ENCODE measurements at places on chromosomes 12 and 14.
A peak's percentile ranks its signal among the peaks of the same experiment; 100 is the strongest.

DNA sequence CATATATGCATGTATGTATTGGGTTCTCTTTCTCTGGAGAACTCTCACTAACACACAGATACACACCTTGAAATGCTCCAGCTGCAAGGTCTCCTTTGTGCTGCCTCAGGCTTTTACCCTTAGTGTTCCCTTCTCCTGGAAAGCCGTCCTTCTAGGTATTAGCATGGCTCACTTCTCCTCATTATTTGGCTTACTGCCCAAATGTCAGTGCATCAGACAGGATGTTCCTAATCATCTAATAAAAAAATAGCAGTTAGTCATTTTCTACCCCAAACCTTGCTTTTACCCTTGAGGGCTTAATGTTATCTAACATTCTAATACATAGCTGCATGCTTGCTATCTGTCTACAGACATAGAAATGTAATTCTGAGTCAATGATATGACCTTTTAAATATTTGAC, 109.0 kb upstream of the SLC16A7 start:
- DNase-seq, result no peak

GRCh38 chr14:105477660-105478397, 3.2 kb downstream of the CRIP2 start:
- peak; percentile 71 for DNase-seq

DNA sequence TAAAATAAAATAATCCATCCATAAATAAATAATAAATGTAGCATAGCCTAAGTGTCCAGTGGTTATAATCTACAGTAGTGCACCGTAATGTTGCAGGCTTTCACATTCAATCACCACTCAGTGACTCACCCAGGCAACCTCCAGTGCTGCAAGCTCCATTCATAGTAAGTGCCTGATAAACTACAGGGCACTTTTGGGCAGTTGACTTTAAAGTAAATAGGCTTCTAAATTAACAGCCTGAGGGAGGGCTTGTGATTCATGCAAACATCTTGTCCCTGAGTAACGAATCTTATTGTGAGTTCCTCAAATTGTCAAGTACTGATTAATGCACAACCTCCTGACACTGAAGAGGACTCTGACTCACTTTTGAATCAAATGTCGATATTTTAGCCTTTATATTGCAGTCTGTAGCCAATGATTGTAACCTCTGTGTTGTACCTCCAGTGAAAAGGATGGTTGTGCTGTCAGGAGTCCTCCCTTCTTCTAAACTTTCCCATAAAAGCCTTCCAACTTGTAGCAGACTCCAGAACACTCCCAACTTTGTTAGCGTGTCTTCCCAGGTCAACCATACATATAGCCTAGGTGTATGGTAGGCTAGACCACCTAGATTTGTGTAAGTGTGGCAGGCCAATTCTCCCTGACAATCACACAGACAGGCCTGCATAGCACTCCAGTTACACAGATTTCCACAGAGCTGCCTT, 55.0 kb upstream of the BICD1 start:
- no peak for DNase-seq

- no peak for DNase-seq
These were observed 108.1 kb downstream of the ZFP36L1 start for GRCh38 chr14:68684466-68685418.

- no peak for DNase-seq
These were observed 51.4 kb upstream of the CCT2 start for GRCh38 chr12:69533844-69534243.

DNA sequence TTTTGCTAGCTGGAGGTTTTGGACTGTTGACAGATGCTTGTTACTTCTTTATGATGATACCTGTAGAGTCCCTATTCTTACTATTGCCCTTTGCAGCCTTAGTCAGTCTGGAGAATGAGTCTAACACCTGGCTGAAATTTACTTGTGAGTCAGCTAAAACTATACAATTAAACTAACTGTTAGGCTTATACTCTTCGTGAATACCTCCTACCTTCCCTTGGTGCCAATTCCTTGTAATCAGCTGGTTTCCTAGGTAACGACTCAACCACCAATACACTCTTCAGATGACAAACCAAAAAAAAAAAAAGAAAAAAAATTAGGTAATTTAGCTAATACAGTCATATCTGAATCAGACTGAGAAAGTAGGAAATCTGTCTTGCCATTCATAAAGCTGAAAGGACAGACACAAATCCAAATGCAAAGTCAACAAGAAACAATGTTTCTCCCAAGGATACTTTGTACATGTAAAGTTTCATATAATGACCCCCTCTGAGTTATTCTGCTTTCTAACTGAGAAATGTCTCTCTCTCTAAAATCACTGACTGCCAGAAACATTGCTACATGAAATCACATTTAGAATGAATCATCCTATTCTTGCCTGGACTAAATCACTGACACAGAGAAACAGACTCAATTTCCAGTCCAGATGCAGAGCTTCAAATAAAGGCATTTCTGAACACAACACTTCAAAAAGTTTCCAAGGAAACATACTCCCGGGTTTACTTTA, 56.5 kb upstream of the CDKL1 start:
- no peak for DNase-seq

- no peak for DNase-seq
These were observed 10.7 kb downstream of the KANSL2 start for GRCh38 chr12:48671231-48671856.

DNA sequence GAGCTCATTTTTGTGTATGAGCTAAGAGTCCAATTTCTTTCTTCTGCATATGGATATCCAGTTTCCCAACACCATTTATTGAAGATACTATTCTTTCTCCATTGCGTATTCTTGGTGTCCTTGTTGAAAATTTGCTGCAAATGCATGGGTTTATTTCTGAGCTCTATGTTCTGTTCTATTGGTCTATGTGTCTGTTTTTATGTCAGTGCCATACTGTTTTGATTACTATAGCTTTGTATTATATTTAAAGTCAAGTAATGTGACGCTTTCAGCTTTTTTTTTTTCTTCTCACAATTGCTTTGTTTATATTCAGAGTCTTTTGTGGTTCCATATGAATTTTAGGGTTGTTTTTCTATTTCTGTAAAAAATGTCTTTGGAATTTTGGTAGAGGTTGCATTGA, 247.1 kb upstream of the TBX3 start:
- no peak for DNase-seq

- DNase-seq, result no peak
These were observed 13.4 kb downstream of the CKAP4 start for GRCh38 chr12:106234449-106234848.

DNA sequence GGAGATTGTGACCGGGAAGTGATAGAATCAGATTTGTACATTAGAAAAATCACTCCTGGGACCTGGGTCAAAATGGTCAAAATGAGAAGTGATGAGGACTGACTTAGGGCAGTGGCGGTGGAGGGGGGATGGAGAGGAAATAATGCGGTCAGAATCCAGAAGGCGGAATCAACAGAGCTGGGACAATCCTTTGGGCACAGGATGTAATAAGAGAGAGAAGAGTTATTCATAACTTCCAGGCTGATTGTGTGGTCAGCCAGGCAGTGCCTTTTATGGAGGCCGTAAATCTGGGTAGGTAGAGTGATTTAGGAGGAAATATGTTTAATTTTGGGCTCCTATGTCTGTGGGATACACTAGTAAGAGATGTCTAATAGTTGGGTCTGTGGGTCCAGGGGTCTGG, 21.6 kb downstream of the FBXL14 start:
- no peak for DNase-seq

DNA sequence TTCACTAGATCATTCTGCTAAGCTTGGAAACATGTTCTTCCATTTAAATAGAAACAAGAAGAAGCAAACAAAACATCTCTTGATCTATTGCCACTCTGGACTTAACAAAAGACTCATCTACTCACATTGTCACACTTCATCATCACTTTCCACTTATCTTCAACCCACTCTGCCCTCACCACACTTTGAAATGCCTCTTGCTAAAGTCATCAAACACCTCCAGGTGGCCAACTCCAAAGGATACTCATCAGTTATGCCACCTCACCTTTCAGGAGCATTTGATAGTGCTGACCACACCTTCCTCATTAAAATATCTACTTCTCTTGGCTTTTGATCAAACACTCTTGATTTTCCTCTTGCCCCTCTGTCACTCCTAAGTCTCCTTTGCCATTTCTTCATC, 7.2 kb downstream of the EFCAB11 start:
- no peak for DNase-seq

- no peak for DNase-seq
These were observed 91.9 kb downstream of the SLC8A3 start for GRCh38 chr14:70096866-70097265.

- DNase-seq, result no peak
These were observed 164.6 kb upstream of the PARP11 start for GRCh38 chr12:4037747-4038312.

- DNase-seq, result no peak
These were observed 444.0 kb downstream of the AACS start for GRCh38 chr12:125509195-125509594.

- DNase-seq, result no peak
These were observed 17.8 kb downstream of the PAPOLA start for GRCh38 chr14:96519970-96520369.

DNA sequence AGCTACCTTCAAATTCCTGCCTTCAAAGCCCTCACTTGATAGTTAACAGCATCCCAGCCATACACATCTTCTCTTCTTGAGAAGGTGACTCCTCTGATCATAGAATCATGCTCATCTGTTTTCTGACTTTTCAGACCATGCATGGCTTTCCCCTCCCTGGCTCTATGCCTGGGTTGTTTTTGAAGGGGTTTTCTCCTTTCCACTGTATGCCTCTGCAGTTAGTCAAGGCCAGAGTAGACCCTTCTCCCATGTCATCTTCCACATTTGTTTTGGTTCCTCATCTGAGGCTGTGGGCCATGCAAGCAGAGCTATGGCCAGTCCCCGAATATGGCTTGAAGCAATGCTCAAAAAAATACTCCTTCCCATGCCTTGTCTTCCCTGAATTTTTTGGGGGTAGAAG, 14.3 kb upstream of the MCRS1 start:
- no peak for DNase-seq

DNA sequence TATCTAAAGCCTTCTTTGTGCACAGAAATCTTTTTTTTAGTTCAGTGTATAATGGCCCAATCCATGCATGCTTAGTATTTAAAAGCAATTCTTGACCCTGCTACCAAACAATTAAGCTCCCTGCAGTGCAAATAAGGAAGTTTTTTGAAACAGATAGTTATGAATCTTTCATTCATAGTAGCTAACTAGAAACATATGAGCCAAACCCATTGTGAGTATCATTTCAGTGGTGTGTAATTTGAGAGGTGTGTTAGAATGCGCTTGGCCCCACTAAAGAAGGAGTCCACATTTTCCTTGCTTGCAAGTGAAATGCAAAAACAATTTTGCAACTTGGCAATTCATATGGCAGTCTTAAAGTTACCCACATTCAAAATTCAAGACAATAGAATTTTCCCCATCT, 14.4 kb downstream of the EPS8 start:
- DNase-seq, result no peak

DNA sequence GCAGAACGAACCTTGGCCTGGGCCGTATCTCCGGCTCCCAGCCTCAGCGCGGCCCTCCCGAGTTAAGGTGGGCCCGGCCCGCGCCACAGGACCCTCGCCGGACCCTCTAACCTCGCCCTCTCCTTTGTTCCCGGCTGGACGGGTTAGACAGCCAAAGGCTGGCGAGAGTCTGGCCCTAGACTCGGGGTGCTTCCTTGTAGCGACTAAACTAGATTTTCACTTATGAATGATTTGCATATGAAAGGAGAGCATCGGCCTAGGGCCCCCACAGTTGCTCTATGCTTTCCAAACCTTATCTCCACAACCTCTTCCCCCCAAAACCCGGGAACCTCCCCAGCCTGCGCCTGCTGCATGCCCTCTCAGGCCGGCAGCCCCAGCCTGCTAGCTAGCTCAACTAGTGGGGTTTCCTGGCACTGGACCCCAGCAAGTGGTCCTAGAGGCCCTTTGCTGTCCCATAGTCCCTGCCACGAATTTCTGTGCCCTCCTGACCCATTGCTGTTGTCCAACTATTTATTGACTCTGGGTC, 2.0 kb downstream of the HOXC5 start:
- no peak for DNase-seq

DNA sequence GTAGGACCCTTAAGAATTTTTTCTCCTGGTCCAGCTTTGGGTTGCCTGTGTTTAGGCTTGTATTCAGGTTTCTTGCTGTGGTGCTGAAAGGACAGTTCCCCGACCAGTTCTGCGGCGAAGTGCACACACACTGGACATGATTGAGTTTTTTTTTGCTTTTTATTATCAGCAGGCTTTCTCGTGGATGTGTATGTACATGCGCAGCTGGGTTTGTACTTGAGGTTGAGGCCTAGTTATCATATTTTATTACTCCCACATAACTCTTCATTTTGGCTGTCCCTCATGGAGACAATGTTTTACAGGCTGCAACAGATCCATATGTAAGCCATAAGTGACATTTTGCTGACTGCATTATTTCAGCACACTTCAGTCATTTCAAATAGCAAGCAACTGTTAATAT, 2.5 kb downstream of the SCN8A start:
- DNase-seq, result peak; percentile 5

- DNase-seq, result no peak
These were observed 2.5 kb downstream of the COL2A1 start for GRCh38 chr12:48001505-48002413.

- DNase-seq, result no peak
These were observed 122.9 kb downstream of the PPHLN1 start for GRCh38 chr12:42448841-42449240.

GRCh38 chr14:24947131-24947530, 102.8 kb downstream of the STXBP6 start:
- DNase-seq, result no peak

GRCh38 chr12:118689793-118690192, 291.5 kb upstream of the SRRM4 start:
- no peak for DNase-seq

DNA sequence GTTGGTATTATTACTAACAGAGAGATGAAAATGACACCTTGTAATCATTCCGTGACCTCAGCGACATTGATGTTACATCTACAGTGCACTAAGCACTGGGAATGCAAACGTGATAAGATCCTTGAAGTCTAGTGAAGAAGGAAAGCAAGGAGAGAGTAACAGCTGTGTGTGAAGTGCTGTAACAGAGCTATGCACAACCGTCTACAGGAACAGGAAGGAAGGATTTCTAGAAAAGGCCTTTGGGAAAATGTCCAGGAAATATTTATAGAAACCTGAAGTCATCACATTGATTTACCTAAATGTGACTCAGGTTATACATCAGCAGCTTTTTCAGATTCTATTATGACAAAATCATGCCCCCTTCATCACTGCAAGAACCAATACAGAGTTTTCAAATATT, 304.2 kb upstream of the AMIGO2 start:
- no peak for DNase-seq

GRCh38 chr12:95390932-95391331, 83.0 kb upstream of the METAP2 start:
- DNase-seq, result no peak

DNA sequence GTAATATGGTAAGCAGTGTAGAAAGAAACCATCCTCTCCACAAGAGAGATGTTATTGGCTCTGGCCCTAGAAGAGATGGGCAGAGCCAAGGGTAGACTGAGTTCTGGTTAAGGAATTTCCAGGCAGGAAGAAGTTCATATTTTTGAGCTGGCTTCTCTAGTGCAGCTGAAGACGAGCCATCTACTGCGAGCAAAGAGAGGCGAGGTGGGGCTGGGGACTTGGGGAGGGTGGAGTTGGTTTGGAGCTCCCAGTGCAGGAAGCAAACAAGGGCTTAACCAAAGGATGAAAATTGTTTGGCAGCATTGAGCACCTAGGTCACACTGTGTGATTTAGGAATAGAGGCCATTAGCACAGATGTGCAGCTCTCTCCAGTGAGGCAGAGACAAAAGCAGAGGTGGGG, 239.6 kb downstream of the ZFP36L1 start:
- no peak for DNase-seq
